Fibroblast of villous mesenchyme (primary cell): ENCODE measurements at places on chromosomes 4 and X. TPM values are rescaled to one million over a fixed set of nuclear protein-coding genes. Genes with fewer than 3 reads are reported as not detected.

Gene CXCL1
- 17.4 and 134 TPM in 2 replicates for total RNA-seq

Gene SCD5
- 2.3 and 6.9 TPM in 2 replicates for total RNA-seq

Gene TNMD
- total RNA-seq, result not detected in 2 replicates

Gene ADAMTS3
- 2.6 and 3.0 TPM in 2 replicates for total RNA-seq

Gene REPS2
- 0.32 and 0.43 TPM in 2 replicates for total RNA-seq

Gene NAA11
- total RNA-seq, result 0.97 TPM in 1 of 2 replicates, not detected in the other

Gene SMIM31
- not detected in 2 replicates for total RNA-seq

Gene NPNT
- total RNA-seq, result under 0.01 TPM in 1 of 2 replicates, not detected in the other

Gene SNCA
- total RNA-seq, result 0.97 and 3.5 TPM in 2 replicates

Gene RAB9B
- 0.64 and 0.86 TPM in 2 replicates for total RNA-seq

Gene ANXA3
- 27.4 and 50.1 TPM in 2 replicates for total RNA-seq

Gene HS6ST2
- not detected in 2 replicates for total RNA-seq

Gene RNF212
- total RNA-seq, result 2.9 and 3.0 TPM in 2 replicates

Gene HELQ
- total RNA-seq, result 11.6 and 16.8 TPM in 2 replicates

Gene RENBP
- 4.3 and 12.6 TPM in 2 replicates for total RNA-seq

Gene GNRHR
- under 0.01 TPM in 1 of 2 replicates, not detected in the other for total RNA-seq

Gene AFM
- total RNA-seq, result not detected in 2 replicates

Gene ARSJ
- total RNA-seq, result 49.3 and 69.5 TPM in 2 replicates

Gene RCHY1
- total RNA-seq, result 18.7 and 43.2 TPM in 2 replicates

Gene GAGE12F
- total RNA-seq, result not detected in 2 replicates

Gene TGIF2LX
- total RNA-seq, result not detected in 2 replicates

Gene TNIP3
- total RNA-seq, result 0.32 and 0.43 TPM in 2 replicates

Gene SYP
- total RNA-seq, result under 0.01 TPM in 1 of 2 replicates, not detected in the other

Gene NXF3
- total RNA-seq, result not detected in 2 replicates

Gene HSPA4L
- total RNA-seq, result 2.3 and 6.5 TPM in 2 replicates

Gene LUZP4
- total RNA-seq, result not detected in 2 replicates

Gene MTNR1A
- total RNA-seq, result not detected in 2 replicates

Gene EDA
- total RNA-seq, result under 0.01 TPM in 1 of 2 replicates, not detected in the other

Gene CHRNA9
- under 0.01 TPM in 1 of 2 replicates, not detected in the other for total RNA-seq

Gene BMP2K
- total RNA-seq, result 92.1 and 173 TPM in 2 replicates

Gene PABPC1L2A
- total RNA-seq, result not detected in 2 replicates

Gene GATA1
- total RNA-seq, result not detected in 2 replicates

Gene KLHL34
- not detected in 2 replicates for total RNA-seq

Gene MAGEC2
- total RNA-seq, result not detected in 2 replicates

Gene NLGN4X
- total RNA-seq, result 0.86 and 0.97 TPM in 2 replicates

Gene NSUN7
- total RNA-seq, result 0.32 and 0.86 TPM in 2 replicates

Gene NSG1
- total RNA-seq, result 0.32 and 0.86 TPM in 2 replicates

Gene SCOC
- 42.8 and 84.6 TPM in 2 replicates for total RNA-seq

Gene RAI2
- not detected in 2 replicates for total RNA-seq

Gene MAGEA9B
- total RNA-seq, result under 0.01 TPM in 1 of 2 replicates, not detected in the other

Gene NUDT10
- 0.32 and 1.3 TPM in 2 replicates for total RNA-seq

Gene HGFAC
- not detected in 2 replicates for total RNA-seq
